Stimulated activated CD4-positive, alpha-beta T cell treated with anti-CD3 and anti-CD28 coated beads, Interleukin-2, amount 100 ng/mL, for 24 hours (primary cell): ENCODE measurements at places on chromosomes 6 and 20.

GRCh38 chr6:44007818-44008621 is 119.2 kb downstream of the MRPL14 start:
- DNase-seq, result no peak

- DNase-seq, result no peak
Measured at GRCh38 chr6:146357578-146358430, 185.8 kb upstream of the RAB32 start.

- no peak for DNase-seq
Measured at GRCh38 chr6:139990856-139991465, 616.5 kb upstream of the CITED2 start.

DNA sequence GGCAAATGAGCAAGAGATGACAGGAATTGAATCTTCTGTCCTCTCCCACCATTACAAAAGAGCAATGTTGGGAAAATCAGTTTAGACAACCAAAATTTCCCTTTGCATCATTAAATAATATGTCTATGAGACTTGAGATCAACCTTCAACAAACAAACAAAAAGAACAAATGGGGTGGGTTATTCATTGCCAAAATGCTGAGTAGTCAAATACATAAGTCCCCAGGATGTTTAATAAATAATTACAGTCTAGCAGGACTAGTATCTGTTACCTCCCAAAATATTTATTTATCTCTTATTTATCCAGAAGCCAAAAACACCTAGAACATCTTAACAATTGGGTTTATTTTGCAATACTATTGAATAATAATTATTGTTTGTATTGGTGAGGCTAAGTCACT is 16.2 kb upstream of the IRAK1BP1 start:
- DNase-seq, result no peak

GRCh38 chr6:19597809-19598320 is 239.3 kb upstream of the ID4 start:
- no peak for DNase-seq

DNA sequence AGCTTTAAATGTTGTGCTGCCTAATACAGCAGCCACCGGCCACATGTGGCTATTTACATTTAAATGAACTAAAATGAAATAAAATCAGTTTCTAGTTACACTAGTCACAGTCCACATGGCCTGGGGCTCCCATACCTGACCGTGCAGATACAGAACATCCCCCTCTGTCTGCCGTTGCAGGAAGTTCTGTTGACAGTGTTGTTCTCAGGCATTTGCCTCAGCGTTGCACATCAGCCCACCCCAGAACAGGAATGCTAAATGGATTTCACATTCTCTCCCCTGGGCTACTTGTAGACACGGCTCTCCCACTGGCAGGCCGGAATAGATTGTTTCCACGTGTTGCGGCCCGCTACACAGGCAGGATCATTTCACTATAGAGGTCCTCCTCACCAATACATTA is 26.3 kb downstream of the JAG1 start:
- DNase-seq, result no peak

- DNase-seq, result no peak
Measured at GRCh38 chr20:605237-605636, 4.9 kb downstream of the TCF15 start.

GRCh38 chr6:17015551-17016381 is 86.1 kb upstream of the STMND1 start:
- peak; percentile 33 for DNase-seq

DNA sequence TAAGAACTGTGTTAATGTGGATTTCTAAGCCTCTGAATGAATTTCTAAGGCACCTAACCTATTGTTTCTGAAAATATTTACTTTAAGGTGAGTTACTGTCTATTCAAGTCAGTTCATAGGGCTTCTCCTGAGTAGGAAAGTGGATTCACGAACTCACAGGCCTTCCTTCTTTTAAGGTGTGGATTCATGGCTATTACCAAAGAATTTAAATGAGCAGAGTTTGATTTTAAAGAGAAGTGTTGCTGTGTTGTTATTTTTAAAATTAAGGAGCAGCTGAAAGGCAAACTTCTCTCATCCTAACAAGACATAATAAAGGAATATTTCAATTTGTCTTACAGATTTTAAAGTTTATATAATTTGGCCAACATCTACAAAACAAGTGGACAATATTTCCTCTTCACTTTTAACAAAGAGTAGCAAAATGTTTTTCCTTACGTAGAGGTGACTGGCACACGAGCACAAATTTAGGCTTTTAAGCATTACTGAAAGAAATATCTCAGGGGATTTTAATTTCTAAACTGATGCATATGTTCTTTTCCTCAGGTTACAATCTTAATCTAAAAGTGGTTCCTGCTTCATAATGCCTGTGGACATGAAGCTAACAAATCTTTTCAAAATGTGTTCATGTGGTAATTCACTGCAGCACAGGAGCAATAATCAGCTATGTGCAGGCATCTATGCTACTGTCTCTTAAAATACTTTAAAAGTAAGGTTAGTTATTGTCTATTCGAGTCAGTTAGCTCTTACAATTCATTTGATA is 602 bp upstream of the TSPYL4 start:
- DNase-seq, result no peak

DNA sequence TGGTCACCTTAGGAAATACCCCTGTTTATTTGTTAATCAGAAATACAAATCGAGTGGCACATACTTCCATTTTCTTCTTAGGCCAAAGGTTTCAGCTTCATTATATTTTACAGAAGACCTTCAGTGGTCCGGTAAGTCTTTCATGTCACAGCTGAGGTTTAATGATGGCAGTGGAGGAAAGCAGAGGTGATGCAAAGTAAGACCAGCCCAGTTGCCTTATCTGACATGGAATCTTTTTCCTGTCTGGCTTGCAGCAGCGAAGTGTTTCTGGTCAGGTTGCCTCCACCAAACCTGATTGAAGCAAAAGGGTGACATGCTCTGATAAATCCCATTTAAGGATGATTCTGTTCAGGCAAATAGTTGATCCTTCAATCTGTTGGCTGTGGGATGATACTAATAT is 100.0 kb downstream of the PRDM1 start:
- DNase-seq, result no peak

GRCh38 chr6:48449002-48449401 is 338.0 kb upstream of the PTCHD4 start:
- DNase-seq, result no peak

DNA sequence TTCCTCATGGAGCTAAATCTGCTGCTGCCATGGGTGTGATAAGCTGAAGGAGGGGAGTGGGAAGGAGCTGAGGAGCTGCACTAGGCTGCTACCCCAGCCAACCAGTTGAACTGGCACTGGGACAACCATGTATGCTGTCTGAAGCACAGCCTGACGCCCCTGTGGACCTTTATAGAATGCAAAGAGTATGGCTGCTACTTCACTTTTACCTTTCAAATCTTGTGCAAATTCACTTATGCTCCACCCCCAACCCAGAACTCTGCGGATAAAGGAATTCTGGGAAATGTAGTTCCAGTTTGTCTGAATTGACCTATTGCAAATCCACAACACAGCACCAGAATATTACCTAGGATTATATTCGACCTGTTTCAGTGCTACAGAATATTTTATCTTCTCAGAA is 217.4 kb upstream of the SLC35B3 start:
- no peak for DNase-seq

DNA sequence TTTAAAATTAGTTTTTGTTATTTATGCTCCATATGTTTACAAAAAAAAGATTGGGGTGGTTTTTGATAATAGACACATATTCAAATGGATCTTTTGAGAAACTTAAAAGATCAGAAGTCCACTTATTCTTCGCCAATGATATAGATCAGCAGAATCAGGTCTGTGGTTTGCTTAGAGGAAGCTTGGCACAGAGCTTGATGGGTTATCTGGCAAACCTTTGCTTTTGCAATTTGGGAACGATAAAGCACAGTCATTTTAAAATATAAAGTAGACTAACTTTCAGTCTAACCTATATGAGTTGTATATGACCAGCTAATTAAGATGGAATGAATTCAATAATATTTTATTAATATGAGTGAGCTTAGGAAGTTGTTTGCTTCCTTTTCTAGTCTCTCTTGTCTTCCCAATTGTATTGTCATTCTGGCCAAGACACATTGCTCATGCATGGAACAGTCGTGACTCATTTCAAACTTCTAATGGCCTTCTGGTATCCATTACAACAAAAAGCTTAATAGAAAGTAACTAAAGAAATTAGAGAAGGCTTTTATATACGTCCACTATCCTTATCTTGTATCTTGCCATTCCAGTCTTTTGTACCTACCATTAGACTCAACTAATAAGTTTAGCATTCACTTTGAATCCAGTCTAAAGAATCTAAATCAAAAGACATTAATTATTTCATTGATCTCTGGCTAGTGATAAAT is 118.7 kb downstream of the TBX18 start:
- no peak for DNase-seq
